ENCODE measurements at places on chromosomes 4 and X.

DNA sequence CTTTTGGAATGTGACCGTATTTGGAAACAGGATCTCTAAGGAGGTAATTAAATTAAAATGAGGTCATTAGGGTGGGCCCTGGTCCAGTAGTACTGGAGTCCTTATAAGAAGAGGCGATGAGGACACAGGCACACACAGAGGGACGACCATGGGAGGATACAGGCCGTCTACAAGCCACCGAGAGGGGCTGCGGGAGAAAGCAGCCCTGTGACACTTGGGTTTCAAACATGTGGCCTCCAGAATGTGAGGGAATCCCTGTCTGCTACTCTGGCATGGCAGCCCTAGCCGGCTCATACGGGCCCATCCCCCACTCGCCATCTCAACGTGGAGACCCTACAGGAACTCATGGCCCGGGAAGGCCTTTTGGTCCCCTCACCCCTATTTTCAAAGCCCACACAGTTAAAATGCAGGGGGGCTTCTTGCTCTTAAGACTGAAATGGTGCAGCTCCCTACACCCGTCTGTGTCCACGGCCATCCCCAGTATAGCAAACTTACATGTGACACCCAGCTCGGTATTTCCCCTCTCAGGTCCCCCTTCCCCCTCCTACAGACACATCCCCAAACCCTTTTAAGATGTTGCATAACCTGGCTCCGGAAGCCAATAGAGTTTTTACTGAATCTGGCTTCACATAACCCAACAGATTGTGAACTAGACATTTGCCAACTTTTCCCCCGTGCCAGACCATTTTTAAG, 124.1 kb upstream of the TBL1X start:
- peak; percentile 59 for DNase-seq
- no peaks in the 10 kb centered on the region for H3K27me3 ChIP-seq
- H3K27ac ChIP-seq: no peak overlapping the region
- peaks cover 7% of the 10 kb centered on the region for H3K4me1 ChIP-seq
- H3K4me3 ChIP-seq: no peak overlapping the region
- no peaks in the 10 kb centered on the region for H3K36me3 ChIP-seq

GRCh38 chr4:13840502-13841190, 213.1 kb upstream of the BOD1L1 start:
- no peak for DNase-seq
- no peaks in the 10 kb centered on the region for H3K36me3 ChIP-seq
- no peaks in the 10 kb centered on the region for H3K27me3 ChIP-seq
- no peak overlapping the region for H3K27ac ChIP-seq
- H3K4me1 ChIP-seq: peaks cover 9% of the 10 kb centered on the region

DNA sequence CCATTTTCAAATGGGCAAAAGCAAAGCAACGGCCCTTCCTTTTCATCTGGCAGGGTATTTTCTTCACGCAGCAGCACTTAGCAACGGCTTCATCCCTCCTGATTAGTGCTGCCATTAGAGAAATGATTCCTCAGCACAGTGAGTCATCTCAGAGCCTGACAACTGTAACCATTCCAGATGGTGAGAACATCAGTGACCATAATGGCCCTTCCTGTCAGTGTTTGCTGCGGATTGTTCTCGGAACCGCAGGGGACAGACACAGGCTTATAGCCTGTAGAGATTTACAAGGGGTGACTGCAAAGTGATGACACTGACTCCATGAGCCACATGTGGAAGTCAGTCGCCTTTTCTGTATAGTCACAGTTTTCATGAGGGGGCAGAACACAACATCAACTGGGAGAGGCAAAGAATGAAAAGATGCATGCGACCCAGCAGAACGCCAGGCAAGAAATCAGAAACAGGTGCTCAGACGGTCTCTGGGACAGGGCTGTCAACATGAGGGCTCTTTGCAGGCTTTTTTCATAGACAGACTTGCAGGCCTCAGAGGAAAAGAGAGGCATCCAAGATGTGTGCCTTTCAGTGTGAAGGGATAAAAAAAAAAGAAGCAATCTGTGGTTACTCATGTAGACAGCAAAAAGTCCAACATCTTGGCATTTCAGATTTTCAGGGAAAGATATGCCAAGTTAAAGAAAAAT, 69.9 kb upstream of the FBXW7 start:
- peak; percentile 90 for DNase-seq
- H3K4me3 ChIP-seq: peak overlapping the region; percentile 42
- H3K36me3 ChIP-seq: no peaks in the 10 kb centered on the region
- peaks cover 12% of the 10 kb centered on the region for H3K4me1 ChIP-seq

DNA sequence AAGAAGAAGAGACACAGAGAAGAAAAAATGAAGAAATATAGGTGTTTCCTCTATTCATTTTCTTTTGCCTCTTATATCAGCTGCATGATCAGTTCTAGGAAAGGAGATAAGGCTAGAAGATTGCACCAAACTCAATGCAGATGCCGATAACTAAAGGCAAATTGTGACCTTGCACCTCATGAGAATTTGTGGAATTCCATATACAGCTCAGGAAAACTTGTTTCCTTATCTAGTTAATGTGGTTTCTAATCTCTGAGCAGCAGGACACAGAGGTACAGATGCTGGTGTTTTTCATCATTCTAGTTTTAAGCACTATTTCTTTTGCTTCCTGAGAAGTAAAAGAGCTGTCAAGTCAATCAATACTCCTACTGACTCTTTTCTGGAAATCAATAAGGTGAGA, 104.6 kb upstream of the NWD2 start:
- H3K27me3 ChIP-seq: no peaks in the 10 kb centered on the region
- DNase-seq: no peak
- H3K4me1 ChIP-seq: no peaks in the 10 kb centered on the region
- H3K4me3 ChIP-seq: no peak overlapping the region
- no peak overlapping the region for H3K27ac ChIP-seq

DNA sequence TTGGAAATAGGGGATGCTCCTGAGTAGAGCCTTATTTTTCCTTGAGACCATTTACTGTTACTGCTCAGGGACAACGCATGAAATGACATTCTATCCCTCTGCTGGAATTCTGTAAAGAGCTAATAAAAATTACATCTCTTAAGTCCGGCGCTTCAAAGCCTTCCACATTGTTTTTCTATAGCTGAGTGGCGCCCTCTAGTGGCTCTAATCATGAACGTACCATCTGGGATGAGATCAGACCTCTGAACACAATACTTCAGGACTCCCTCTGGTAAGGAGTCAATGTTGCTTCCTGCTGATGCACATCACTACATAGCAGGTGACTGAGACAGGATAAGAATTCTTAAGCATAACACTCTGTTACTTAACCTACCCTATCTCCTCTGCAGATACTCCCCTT, 6.0 kb downstream of the HMGN5 start:
- peak; percentile 46 for DNase-seq
- H3K4me1 ChIP-seq: no peaks in the 10 kb centered on the region
- no peak overlapping the region for H3K27ac ChIP-seq
- H3K27me3 ChIP-seq: no peaks in the 10 kb centered on the region
- H3K4me3 ChIP-seq: no peak overlapping the region
